Kidney epithelial cell (primary cell): ENCODE measurements at places on chromosomes 4 and X.

DNA sequence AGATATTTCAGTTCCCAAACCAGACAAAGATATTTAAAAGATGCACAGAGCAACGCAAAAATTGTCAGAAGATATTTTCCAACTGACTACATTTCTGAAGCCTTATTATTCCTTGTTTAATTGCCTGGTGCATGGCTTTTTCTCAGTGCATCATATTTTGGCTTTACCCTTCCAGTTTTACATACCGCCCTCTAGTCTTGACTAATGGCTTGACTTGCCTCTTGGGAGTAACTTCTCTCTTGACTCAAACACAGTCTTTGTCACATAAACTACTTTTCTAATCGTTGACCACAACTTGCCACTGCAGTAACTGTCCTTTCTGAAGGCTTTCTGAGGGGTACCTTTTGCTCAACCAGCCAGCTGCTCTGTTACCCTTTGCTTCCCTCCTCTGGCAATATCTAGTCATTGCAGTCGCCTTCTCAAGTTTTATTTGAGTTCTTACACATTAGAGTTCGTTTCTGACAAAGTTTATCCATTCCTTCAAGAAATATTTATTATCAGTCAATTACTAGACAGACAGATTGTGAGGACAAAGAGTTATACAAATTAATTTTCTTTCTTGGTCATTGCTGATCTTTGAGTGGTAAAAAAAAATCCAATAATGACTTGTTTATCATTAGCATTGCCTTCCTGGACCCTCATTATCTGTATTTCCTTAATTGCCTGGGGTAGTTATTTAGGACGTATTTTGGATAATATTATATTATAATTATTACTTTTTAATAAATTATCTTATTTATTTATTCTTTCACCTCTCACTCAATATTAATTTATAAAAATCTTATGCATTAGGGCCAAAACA lies 506.9 kb upstream of the PCDH10 start:
- no peak for DNase-seq

GRCh38 chrX:100413229-100413628 lies 3.2 kb upstream of the PCDH19 start:
- no peak for DNase-seq

- peak; percentile 9 for DNase-seq
Observed at GRCh38 chr4:112840061-112840460, 203.1 kb downstream of the LARP7 start.

DNA sequence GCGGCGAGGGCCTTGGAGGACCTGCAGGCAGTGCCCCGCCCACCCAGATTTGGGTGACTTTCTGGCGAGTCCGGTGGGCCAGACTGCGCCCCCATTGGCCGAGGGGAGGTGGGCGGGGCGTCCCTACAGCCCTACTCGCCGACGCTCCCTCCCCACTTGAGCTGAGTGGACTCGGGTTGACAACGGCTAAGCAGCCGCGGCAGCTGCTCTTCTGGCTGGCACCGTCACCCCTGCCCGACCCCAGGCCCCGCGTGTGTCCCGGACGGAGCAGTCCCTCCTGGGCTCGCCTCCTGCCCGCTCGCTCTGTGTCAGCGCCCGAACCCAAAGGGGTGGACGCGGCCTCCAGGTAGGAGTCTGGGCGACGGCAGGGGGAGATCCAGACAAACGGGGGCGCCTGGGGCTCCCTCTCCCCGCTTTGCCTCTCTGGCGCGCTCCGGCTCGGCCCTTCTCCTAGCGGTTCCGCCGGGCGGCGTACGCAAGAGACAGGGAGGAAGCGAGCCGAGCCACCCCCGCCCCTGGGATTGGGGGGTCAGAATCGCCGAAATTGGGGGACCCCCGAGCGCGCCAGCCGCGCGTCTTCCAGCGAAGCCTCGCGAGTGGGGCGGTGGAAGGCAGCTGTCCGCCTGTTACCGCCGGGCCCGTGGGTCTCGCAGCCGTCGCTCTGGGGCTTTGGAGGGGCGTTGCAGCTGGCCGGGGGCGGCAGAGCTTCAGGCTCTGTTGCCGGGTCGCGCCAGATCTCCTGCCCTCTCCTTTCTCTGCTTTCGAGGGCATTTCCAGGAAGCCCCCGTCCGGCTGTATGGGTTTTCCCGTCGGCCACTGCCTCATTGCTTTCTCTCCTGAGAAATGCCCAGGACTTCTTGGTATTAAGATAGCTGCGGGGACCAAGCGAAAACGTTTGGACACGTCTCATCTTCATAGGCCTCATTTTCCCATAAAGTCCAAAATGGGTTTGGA lies 46.3 kb downstream of the STARD8 start:
- no peak for DNase-seq

DNA sequence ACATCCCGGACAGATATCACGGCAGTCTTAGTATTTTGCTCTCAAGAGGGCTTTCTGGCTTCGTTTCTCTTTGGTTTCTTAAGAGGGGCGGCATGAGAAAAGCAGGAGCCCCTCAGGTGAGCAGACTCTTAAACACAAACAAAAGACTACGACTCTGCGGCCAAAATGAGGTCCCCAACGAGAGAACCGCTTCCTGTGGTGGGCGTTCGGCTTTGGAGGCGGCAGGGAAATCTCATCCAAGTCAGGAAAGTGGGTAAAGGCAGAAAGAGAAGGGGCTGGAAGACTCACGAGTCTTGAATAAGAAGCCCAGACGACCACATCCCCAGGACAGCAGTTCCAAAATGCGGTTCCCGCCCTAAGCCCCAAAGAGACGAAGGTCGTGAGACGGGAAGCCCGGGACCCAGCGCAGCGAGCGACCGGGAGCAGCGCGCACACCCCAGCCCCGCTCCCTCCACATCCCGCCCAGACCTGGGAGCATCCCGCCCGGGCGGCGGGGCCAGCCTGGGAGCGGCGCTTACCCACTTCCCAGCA lies 409 bp downstream of the UGDH start:
- no peak for DNase-seq

DNA sequence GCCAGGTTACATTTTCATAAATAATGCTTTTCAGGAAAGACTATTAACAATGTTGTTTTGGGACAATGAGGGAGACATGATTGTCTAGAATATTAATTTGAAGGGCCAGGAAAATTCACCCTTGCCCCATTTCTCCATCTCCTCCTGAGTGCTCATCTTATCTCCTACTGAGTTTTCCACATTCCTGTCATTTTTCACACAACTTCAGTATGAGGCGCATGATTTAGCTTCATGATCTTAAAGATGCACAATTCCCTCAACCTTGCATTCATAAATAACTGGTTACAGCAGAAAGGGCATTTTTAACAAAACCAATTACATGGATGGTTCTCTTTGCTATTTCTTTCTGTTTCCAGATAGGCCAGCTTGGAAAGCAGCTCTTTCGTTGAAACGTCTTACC lies 1699.2 kb upstream of the IGFBP7 start:
- no peak for DNase-seq
